ENCODE measurements at places on chromosomes 4 and X.

DNA sequence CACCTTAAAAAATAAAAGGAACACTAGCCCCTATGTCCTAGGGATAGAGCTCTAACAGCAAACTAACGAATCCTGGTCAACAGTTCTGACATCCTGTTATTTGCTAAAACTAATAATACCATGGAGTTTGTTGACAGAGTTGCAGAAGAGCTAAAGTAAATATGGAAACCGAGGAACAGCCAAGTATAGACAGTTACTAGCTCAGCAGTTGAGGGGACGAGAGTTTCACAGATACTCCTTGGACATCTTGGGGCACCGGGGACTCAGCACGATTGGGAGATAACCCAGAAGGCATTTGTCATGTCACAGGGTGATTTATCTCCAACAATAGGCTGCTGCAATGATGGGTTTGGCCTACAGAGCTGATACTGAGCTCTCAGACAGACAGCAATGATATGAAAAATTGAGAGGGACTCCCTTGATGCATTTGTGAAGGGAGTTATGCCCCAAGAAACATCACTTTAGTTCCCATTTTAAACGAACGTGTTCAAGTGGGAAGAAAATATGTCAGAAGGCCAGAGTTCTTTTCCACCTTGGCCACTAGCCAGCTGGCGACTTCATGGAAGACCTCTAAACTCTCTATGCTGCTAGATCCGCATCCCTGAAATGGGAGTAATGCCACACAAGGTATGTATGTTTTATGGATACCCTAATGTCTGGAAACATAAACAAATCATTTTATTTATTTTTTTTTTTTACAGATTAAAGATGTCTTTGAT is 48.6 kb downstream of the TSC22D3 start:
- H3K4me1 ChIP-seq = peaks cover 8% of the 10 kb centered on the region
- H3K36me3 ChIP-seq = no peaks in the 10 kb centered on the region
- no peak overlapping the region for H3K27ac ChIP-seq
- H3K4me3 ChIP-seq = no peak overlapping the region
- DNase-seq = no peak

- no peaks in the 10 kb centered on the region for H3K27me3 ChIP-seq
- no peak overlapping the region for H3K4me3 ChIP-seq
- H3K36me3 ChIP-seq = no peaks in the 10 kb centered on the region
- H3K27ac ChIP-seq = no peak overlapping the region
- H3K4me1 ChIP-seq = no peaks in the 10 kb centered on the region
Observed at GRCh38 chrX:45614853-45615252, 414.2 kb upstream of the DIPK2B start.

GRCh38 chr4:42649870-42650269 is 7.0 kb downstream of the ATP8A1 start:
- H3K27ac ChIP-seq = no peak overlapping the region
- DNase-seq = no peak
- H3K4me3 ChIP-seq = no peak overlapping the region

GRCh38 chr4:166078383-166078782 is 205.3 kb downstream of the TLL1 start:
- no peaks in the 10 kb centered on the region for H3K27me3 ChIP-seq
- no peaks in the 10 kb centered on the region for H3K4me1 ChIP-seq
- no peaks in the 10 kb centered on the region for H3K36me3 ChIP-seq
- no peak overlapping the region for H3K4me3 ChIP-seq

- H3K27ac ChIP-seq = no peak overlapping the region
- H3K27me3 ChIP-seq = no peaks in the 10 kb centered on the region
- no peaks in the 10 kb centered on the region for H3K36me3 ChIP-seq
- H3K4me1 ChIP-seq = no peaks in the 10 kb centered on the region
Observed at GRCh38 chr4:102696758-102697157, 64.0 kb downstream of the MANBA start.

GRCh38 chr4:5800496-5800895 is 89.5 kb downstream of the EVC start:
- no peaks in the 10 kb centered on the region for H3K36me3 ChIP-seq
- no peaks in the 10 kb centered on the region for H3K27me3 ChIP-seq
- DNase-seq = no peak
- H3K4me3 ChIP-seq = no peak overlapping the region
- no peaks in the 10 kb centered on the region for H3K4me1 ChIP-seq
- H3K27ac ChIP-seq = no peak overlapping the region

- H3K27ac ChIP-seq = no peak overlapping the region
- H3K4me3 ChIP-seq = no peak overlapping the region
- DNase-seq = no peak
- H3K36me3 ChIP-seq = no peaks in the 10 kb centered on the region
Observed at GRCh38 chr4:129842096-129842495, 746.1 kb downstream of the C4orf33 start.

- no peak overlapping the region for H3K27ac ChIP-seq
- H3K27me3 ChIP-seq = no peaks in the 10 kb centered on the region
- no peak for DNase-seq
Observed at GRCh38 chr4:1194010-1194900, 21.9 kb upstream of the SPON2 start.

GRCh38 chr4:140254651-140255299 is 100.8 kb upstream of the MAML3 start:
- H3K4me1 ChIP-seq = peaks cover 14% of the 10 kb centered on the region
- H3K27me3 ChIP-seq = no peaks in the 10 kb centered on the region
- H3K36me3 ChIP-seq = no peaks in the 10 kb centered on the region

GRCh38 chr4:167956676-167957075 is 135.7 kb upstream of the ANXA10 start:
- H3K4me3 ChIP-seq = no peak overlapping the region
- no peaks in the 10 kb centered on the region for H3K4me1 ChIP-seq
- no peaks in the 10 kb centered on the region for H3K27me3 ChIP-seq
- H3K36me3 ChIP-seq = no peaks in the 10 kb centered on the region
- no peak overlapping the region for H3K27ac ChIP-seq
- no peak for DNase-seq

DNA sequence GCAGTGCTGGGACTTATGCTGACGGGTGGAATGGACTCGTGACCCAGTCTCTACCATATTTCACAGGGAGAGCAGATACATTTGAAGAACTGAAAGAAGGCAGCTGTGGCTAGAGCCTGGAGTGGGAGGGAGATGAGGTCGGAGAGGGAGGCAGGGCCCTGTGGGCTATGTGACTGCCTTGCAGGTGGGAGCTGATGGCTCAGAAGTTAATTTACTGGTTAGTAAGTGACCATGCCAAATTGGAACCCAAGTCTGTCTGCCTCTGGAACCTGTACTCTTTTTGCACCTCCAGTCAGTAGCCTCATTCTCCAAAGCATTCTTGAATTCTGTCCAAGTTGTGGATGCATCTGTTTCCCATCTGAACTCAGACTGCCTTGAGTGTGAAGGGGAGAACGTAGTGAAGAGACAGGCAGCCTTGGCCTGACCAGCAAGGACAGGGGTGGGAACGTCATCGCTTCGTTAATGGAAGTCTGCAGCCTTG is 92.3 kb downstream of the REPS2 start:
- DNase-seq = no peak
- no peak overlapping the region for H3K27ac ChIP-seq
- no peaks in the 10 kb centered on the region for H3K36me3 ChIP-seq
- no peaks in the 10 kb centered on the region for H3K4me1 ChIP-seq
- H3K27me3 ChIP-seq = no peaks in the 10 kb centered on the region

GRCh38 chrX:85905851-85906250 is 141.5 kb downstream of the CHM start:
- no peaks in the 10 kb centered on the region for H3K27me3 ChIP-seq
- no peak overlapping the region for H3K4me3 ChIP-seq
- H3K36me3 ChIP-seq = no peaks in the 10 kb centered on the region
- no peak for DNase-seq
- H3K4me1 ChIP-seq = no peaks in the 10 kb centered on the region

- H3K4me3 ChIP-seq = no peak overlapping the region
- peaks cover 2% of the 10 kb centered on the region for H3K4me1 ChIP-seq
- no peaks in the 10 kb centered on the region for H3K27me3 ChIP-seq
- no peaks in the 10 kb centered on the region for H3K36me3 ChIP-seq
Observed at GRCh38 chr4:125714845-125715244, 400.1 kb downstream of the FAT4 start.

- H3K36me3 ChIP-seq = peaks cover 6% of the 10 kb centered on the region
- H3K27me3 ChIP-seq = no peaks in the 10 kb centered on the region
- peaks cover 5% of the 10 kb centered on the region for H3K4me1 ChIP-seq
Observed at GRCh38 chr4:105709081-105709450, 482 bp downstream of the GSTCD start.

DNA sequence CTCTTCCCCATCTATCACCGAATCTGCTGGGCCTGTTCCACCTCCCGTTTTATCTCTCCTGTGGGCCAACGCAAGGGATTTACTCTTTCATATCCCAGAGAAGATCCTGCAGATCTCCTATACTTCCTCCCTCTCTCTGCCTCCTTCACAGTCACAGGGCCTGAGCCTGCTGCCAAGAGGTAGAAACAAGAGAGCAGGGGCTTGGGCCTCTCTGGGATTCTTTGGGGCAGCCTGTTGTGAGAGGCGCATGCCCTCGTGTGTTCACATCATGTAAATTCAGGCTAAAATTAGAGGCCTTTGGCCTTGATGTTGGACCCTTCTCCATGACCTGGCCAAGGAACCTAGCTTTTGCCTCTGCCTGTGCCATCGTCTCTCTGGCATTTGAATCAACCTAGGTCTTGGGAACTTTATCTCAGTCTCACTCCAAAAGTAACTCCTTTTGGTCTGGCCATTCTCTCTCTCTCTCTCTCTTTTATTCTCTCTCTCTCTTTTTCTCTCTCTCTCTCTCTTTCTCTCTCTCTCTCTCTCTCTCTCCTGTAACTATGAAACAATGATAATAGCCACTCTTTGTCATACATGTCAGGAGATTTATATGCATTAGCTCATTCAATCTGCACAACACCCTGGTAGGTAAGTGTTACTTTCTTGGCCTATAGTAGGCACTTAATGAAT is 20.0 kb upstream of the EFNB1 start:
- no peak overlapping the region for H3K27ac ChIP-seq
- H3K4me1 ChIP-seq = no peaks in the 10 kb centered on the region
- H3K27me3 ChIP-seq = no peaks in the 10 kb centered on the region
- no peaks in the 10 kb centered on the region for H3K36me3 ChIP-seq

Data from Panc1 (cell line).